Stomach (tissue), 19 donors: ENCODE measurements at places on chromosomes 11 and 22. TPM values are rescaled to one million over a fixed set of nuclear protein-coding genes. Genes with fewer than 3 reads are reported as not detected.

PLAAT2 gene
- 7.6 TPM for polyA plus RNA-seq

CSF2RB gene
- 0.92 TPM for polyA plus RNA-seq

SCN3B gene
- polyA plus RNA-seq, result 0.19 TPM

SYT13 gene
- polyA plus RNA-seq, result 2.1 TPM

MRGPRX3 gene
- 1.2 TPM for polyA plus RNA-seq

STIP1 gene
- polyA plus RNA-seq, result 56.2 TPM

SEC14L2 gene
- polyA plus RNA-seq, result 10.3 TPM

ROM1 gene
- polyA plus RNA-seq, result 4.6 TPM

OSM gene
- polyA plus RNA-seq, result 22.7 TPM

OR4S1 gene
- not detected for polyA plus RNA-seq

UBTFL1 gene
- not detected for polyA plus RNA-seq

CNGA4 gene
- not detected for polyA plus RNA-seq

PDE2A gene
- 4.7 TPM for polyA plus RNA-seq
